ENCODE measurements at places on chromosomes 12 and 14.

DNA sequence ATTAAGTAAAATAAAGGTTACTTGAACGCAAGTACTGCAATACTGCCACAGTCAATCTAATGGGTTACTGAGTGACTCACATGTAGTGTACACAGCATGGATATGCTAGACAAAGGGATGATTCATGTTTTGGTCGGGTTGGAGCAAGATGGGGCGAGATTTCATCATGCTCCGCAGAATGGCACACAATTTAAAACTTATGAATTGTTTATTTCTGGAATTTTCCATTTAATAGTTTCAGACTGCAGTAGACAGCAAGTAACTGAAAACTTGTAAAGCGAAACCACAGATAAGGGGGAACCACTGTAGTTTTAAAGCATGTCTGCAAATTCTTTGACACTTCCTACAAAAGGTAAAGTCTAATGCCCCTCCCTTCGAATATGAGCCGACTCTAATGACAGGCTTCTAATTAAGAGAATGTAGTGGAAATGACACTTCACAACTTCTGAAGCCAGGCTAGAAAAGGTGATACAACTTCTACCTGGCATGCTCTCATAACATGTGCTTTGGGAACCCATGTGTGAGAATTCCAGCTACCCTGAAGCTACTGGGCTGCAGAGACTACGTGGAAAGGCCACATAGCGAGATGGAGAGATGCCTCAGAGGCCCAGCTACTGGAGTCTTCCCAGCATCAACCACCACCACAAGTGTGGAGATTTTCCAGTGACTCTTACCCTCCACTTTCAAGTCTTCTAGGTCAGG, 13.9 kb upstream of the TCP11L2 start:
- no peak for DNase-seq

- DNase-seq: no peak
Measured at GRCh38 chr12:77772676-77773298, 57.9 kb upstream of the NAV3 start.

DNA sequence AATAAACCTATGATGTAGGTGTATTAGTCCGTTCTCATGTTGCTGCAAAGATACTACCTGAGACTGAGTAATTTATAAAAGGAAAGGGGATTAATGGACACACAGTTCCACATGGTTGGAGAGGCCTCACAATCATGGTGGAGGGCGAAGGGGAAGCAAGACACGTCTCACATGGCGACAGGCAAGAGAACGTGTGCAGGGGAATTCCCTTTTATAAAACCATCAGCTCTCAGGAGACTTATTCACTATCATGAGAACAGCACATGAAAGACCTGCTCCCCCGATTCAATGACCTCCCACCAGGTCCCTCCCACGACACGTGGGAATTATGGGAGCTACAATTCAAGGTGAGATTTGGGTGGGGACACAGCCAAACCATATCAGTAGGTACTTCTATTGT, 58.7 kb upstream of the DICER1 start:
- no peak for DNase-seq

DNA sequence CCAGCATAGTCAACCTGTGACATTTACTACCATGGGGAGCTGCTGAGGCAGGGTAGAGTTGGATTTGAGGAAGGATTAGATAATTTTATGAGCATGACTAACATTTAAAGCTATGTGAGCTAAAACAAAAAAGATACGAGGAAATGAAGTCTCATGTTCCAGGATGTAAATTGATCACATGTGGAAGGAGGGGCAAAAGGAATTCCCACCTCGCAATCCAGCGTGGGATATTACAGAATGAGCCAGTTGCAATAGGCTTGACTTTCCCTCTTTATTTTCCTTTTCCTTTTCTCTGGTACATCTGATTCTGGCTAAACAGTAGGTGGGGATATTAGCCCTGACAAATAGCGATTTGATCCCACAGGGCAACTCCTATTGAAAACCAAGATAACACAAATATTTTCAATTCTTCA, 214.9 kb upstream of the HMGA2 start:
- DNase-seq: no peak

DNA sequence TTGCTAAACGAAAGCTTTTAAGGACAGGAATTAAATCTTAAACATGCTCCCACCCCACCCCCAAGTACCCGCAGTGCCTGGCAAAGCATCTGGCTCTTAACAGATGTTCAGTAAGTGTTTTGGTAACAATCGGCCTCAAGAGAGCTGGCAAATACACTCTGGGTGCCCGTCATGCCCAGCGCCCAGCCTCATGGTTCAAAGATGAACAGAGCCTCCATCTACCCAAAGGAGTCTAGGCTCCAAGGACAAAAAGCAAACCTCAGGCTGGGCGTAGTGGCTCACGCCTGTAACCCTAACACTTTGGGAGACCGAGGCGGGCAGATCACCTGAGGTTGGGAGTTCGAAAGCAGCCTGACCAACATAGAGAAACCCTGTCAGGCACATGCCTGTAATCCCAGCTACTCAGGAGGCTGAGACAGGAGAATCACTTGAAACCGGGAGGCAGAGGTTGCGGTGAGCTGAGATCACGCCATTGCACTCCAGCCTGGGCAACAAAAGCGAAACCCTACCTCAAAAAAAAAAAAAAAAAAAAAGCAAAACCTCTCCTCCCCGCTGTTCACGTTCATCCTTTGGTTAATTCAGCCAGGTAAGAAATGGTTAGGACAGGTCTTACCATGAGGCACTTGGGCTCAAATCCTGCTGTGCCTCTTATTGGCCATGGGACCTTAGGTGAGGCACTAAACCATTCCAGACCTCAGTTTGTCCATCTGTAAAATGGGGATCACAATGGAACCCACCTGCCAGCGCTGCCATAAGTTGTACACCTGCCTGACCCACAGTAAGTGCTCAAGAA, 151.3 kb downstream of the BCL11B start:
- DNase-seq: no peak

DNA sequence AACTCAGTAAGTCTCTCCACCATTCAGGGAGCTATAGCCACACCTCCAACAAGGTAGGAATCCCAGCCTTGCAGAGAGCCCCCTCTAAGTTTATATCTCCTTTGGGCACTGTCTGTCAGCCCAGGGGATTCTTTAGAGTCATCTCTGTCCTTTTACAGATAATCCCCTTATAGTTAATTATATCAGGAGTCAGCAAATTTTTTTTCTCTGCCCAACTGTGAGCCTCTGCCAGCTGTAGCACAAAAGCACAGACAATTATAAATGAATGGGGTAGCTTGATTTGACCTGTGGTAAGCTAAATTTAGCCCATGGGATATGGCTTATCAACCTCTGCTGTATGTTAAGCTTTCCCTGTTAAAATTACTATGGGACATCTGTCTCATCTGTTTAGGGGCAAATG, 8.3 kb downstream of the CEP128 start:
- DNase-seq: no peak

GRCh38 chr12:57011438-57012424, 4.6 kb downstream of the TAC3 start:
- DNase-seq: no peak

All from stimulated activated CD8-positive, alpha-beta memory T cell treated with anti-CD3 and anti-CD28 coated beads, Interleukin-15, amount 100 ng/mL, for 1 hour (primary cell).